ENCODE measurements at places on chromosomes 1 and 21.
A peak's percentile ranks its signal among the peaks of the same experiment; 100 is the strongest.

DNA sequence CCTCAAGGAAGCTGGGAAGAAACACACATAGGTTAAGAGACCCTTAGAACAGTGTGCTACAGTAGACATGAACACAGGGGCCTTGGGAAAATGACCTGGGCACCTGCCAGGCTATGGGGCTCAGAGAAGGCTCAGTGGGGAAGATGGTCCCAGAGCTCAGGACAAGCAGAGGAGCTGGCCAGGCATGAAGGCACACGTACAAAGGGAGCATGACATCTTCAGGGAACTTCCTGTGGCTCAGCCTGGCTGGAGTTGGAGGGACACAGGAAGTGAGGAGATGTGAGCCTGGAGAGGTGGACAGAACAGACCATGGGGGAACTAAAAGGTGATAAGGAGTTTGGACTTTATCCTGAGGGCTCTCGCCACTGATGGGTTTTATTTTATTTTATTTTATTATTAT lies 3.8 kb upstream of the SLC50A1 start:
- DNase-seq, result no peak

GRCh38 chr1:175845338-175845737 lies 101.9 kb upstream of the TNR start:
- DNase-seq, result no peak

GRCh38 chr1:167542109-167543032 lies 11.2 kb downstream of the CREG1 start:
- no peak for DNase-seq

DNA sequence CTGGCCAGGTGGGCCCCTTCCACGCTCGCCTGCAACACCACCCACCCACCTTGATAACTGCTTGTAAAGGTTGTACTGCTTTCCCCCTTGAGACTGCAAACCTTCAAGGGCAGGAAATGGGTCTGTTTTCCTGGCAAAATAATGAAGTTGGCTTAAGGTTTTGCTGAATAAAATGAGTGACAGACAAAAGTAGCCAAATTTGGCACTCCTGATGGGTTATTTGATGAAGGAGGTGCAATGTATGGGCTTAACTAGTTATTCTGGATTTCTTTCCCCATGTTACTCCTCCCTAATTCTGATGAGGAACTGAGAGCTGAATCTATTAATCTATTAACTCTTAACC lies 14.6 kb upstream of the HLCS start:
- no peak for DNase-seq

DNA sequence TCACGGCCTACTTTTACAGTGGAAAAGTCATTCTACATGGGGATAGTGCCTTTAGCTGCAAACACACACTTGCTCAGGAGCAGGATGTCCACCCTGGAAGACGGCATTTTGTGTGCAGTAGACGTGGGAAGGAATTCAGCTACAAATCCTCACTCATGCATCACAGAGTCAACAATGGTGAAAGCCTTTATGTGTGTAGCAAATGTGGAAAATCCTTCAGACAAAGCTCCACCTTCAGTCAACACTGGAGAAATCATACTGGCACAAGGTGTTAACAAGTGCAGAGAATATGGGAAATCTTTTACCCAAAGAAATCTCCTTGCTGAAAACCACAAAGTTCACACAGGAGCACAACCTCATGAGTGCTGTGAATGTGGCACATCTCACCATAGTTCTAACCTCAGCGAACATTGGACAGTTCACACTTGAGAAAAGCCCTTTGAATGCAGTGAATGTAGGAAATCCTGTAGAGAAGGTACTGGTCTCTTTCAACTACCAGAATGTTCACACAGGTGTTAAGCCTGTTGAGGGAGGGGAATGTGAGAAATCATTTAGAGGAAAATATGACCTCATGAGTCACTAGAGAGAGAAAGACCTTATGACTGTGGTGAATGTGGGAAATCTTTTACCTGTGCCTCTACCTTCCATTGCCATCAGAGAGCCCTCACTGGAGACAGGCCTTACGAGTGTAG lies 101.8 kb downstream of the PTGS2 start:
- DNase-seq, result no peak

DNA sequence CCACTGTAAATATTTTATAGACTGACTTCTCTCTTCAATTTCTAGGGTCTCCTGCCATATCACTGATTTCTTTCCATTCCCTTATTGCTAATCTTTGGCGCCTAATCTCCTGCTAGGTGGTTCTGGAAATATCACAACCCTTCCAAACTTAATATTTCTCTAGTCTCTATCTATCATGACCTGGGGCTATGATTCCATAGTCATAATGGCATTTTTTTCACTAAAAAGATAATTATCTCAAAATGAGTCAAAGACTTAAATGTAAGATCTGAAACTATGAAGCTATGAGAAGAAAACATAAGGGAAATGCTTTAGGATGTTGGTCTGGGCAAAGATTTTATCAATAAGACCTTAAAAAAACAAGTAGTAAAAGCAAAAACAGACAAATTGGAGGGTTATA lies 74.2 kb downstream of the LEPR start:
- no peak for DNase-seq

GRCh38 chr1:161726473-161727255 lies 5.3 kb downstream of the FCRLB start:
- DNase-seq, result peak; percentile 15

GRCh38 chr1:170290991-170291390 lies 145.2 kb downstream of the NTMT2 start:
- no peak for DNase-seq

DNA sequence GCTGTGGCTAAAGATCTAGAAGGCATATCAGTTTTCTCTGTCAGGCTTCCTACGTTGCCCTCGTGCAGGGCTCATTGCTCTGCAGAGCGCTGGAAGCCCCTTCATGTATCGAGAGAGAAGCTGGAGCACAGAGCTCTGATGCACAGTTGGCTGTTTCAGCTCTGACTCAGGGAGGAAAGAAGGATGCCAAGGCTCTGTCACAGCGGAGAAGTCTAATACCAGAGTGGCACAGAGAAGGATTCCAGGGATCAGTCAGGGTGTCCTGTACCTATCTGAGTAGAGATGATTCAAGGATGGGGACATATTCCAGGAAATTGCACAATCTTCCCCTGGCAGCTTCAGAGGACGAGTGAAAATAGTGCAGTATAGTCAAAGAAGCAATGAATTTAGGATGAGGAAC lies 179.2 kb upstream of the FMN2 start:
- no peak for DNase-seq

DNA sequence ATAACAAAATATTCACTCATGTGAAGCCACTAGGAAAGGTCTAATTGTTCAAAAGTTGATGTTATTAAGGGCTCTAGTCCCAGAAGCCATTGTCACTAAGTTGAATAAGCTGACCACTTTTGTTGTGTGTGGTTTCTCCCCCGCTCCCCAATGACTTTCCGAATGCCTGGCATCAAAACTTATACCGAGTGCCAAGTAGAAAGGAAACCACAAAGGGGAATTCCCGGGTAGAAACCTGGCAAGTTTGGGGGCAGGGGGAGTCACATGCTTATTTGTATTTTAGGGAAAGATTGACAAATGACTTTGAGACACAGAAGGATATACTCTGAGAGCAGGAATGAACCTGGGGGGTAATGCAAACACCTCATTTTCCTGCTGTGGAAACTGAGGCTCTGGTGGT lies 154.1 kb downstream of the TGFBR3 start:
- DNase-seq, result no peak

DNA sequence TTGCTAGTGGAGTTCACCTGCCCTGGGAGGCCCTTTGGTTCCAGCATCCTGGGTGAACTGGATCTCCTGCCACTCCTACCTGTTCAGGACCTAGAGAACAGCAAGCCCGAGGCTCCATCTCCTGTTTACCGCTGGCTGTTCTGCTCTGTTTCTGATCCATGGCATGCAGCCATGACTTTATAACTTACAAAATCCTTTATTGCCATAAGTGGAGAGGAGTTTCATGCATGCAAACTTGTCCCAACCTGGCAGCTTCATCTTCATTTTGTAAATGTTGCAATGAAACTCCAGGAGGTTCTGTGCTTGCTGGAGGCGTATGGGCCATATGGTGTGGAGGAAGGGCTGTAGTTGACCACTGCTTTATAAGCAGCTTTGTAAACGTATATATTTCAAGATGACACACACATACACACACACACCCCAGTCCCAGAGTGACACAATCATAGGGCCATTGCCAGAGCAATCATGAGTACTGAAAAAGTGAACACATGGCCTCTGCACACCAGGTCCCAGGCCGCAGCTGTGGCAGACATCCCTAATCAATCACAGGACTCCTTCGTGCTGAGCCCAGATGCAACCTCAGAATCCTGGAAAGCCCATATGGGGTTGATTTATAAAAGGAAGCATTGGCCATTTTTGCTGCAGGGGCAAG lies 69.0 kb downstream of the UBIAD1 start:
- DNase-seq, result no peak

- DNase-seq, result no peak
Observed at GRCh38 chr1:209383907-209384709, 199.4 kb upstream of the CAMK1G start.

DNA sequence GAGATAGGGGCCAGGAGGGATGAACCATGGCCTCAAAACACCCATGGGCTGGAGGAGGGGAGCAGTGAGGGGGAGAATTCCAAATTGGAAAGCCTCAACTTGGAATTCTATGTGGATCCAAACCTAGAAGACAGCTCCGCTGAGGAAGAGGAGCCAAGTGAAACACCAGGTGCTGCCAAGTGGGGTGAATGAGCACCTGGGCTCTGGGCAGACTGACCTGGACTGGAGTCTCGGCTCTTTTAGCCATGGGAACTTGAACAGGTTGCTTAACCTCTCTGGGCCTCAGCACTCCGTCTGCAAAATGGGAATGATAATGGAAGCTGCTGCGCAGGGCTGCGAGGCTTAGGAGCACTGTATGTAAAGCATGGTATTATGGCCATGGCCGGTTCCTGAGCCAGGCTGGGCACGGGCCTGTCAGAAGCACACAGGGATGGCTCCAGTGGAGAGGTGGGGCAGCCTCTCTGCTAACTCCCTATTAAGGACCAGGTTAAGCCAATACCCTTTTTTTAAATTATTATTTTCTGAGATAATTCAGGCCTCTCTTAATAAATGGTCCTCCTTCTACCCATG lies 81.5 kb downstream of the SYT2 start:
- DNase-seq, result no peak

DNA sequence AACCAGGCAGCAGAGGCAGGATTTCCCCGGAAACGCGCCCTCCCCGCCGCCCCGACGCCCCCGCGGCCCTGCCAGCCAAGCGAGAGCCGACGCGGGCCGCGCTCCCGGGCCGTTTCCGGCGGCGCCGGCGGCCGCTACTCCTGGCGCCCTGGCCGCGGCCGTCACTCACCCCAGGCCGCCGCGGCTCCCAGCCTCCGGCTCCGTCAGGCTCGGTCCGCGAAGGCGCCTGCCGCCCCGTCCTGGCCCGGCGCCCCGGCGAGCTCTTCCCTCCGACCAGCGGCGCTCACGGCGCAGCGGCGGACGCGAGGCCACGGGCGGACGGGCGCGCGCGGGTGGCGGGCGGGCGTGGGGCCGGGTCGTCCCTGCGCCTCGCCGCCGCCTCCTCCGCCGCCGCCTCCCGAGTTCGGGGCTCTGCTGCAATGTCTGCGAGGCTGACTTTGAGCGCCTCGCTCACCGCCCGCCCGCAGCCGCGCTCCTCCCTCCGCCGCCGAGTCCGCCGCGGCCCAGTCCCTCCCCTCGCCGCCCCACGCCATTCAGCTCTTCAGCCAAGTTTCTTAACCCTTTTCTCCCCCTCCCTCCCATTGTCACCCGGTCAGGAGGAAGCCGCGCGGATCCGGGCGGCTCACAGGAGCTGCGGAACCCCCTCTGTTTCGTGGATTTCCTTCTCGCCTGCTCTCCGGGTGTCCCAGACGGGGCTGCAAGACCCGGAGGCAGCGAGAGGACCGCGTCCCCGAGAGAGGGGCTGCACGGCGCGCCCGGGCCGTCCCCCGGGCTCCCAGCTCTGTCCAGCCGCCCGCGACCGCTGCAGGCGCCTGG lies at the start of gene NRIP1:
NRIP1 (minus strand) TSS at position 425 of the 816 bp plus-strand sequence. CDS start 96,808 bp downstream, outside the sequence.
- peak; percentile 92 for DNase-seq

GRCh38 chr1:35269201-35269988 lies 886 bp downstream of the ZMYM4 start:
- DNase-seq, result no peak

- DNase-seq, result peak; percentile 91
Observed at GRCh38 chr1:211735208-211736170, 60.1 kb upstream of the NEK2 start.

GRCh38 chr1:45490121-45490625 lies 790 bp downstream of the TESK2 start:
- no peak for DNase-seq

DNA sequence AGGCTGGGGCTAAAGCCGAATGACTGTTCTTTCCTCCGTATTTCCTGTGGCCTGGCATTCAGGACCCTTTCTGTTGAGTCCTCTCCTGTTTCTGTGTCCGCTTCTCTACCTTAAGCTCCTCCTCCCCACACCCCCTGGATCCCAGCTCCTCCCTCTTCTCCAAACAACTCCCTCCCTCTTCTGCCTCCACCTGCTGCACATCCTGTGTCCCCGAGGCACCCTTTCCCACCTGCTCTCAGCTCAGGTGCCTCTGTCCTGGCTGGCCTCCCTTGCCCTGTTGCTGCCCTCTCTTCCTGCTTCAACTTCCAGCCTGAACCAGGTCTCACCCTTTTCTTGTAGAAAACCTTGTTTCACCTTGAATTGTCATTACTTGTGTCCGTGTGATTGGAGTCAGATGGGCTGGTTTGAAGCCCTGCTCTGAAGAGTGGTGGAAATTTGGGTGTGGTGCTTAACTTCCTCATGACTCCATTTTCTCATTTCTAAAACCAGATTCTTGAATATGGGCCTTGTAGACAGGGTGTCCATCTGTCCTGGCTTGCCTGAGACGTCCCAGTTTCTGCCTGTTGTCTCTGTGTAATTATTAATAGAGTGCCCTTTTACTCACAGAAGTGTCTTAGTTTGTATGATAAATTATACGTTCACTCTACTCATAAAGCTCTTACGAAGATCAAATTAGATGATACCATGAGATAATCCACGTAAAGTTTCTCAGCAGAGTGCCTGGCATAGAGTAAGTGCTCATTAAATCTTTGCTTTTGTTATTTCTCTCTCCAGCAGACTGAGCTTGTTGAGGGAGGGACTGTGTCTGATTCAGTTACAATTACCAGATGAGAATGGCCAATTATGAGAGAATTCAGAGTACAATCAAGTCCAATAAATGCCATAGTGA lies 58.9 kb upstream of the TRABD2B start:
- DNase-seq, result no peak

DNA sequence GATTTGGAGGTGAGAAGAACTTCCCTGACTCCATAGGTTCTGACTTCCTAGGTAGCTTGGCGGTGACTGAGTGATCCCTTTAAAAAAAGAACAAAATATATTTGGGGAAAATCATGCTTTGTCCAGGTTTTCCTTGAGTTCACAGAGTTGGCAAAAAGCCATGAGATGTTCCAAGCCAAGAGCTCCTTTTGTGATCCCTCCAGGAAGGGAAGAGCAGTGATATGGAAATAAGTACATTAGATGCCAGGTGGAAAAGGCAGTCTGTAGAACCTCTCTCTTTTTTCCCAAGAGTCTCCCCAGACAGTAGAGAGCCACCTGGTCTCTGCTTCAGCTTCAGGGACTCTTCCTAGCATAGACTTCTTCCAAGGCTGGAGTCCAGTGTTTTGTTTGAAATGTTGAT lies 10.2 kb downstream of the TLCD4 start:
- no peak for DNase-seq

- DNase-seq, result no peak
Observed at GRCh38 chr1:65844296-65844695, 51.6 kb downstream of the PDE4B start.

Data from hippocampal formation (tissue), 2 donors.